Thoracic aorta (tissue), 2 donors: ENCODE measurements at places on chromosomes 12 and 14.

- DNase-seq, result no peak
These were observed 461.1 kb downstream of the LRIG3 start for GRCh38 chr12:58459191-58459590.

DNA sequence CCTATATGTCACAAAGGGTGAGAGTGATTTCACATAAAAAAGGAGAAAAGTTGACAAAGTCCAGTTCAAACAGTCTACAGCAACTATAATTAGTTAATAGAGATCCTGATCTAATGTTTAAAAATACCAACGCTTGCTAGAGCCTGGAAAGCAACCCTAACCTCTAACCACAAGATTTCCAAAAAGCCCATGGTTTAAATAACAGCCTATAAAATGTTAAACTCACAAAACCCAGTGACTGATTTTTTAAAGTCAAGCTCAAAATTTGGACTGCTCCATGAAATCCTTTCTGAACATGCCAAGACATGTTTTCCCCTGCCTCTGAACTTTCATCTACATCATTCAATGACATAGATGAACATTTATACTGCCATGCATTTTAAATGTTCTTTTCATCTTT lies 81.6 kb downstream of the PLEKHG7 start:
- no peak for DNase-seq

DNA sequence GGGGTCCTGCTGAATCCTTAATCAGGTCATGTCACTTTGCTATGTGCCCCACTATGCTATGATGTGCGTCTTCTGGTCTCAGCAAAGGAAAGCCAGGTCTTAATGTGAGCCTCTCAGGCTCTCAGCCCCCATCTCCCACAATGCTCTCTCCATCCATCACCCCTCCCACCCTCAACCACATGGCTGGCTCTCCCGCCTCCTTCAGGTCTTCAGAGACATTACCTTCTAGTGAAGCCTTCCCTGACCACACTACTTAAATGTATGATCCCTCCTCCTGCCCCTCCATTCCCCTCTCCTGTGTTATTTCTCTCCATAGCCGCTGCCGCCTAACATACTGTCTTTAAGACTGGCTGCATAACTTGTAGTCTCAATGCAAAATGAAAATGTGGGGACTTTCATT lies 50.5 kb downstream of the KRT80 start:
- no peak for DNase-seq

DNA sequence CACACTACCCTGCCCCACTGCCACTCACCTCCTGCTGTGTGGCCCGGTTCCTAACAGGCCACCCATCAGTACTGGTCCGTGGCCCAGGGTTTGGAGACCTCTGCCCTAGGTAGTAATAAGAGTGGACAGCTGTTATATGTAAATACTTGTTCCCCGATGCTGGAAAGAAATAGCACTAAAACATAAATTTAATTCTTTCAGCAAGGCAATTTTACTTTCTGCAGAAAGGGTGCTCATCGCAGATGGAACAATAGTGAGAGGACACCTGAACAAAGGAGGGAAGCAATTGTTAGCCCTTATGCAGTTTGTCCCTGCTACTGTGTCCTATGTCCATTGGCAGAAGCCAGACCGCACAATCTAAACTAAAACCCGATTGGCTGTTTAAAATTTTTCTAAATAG lies 5.9 kb upstream of the CYP46A1 start:
- no peak for DNase-seq

DNA sequence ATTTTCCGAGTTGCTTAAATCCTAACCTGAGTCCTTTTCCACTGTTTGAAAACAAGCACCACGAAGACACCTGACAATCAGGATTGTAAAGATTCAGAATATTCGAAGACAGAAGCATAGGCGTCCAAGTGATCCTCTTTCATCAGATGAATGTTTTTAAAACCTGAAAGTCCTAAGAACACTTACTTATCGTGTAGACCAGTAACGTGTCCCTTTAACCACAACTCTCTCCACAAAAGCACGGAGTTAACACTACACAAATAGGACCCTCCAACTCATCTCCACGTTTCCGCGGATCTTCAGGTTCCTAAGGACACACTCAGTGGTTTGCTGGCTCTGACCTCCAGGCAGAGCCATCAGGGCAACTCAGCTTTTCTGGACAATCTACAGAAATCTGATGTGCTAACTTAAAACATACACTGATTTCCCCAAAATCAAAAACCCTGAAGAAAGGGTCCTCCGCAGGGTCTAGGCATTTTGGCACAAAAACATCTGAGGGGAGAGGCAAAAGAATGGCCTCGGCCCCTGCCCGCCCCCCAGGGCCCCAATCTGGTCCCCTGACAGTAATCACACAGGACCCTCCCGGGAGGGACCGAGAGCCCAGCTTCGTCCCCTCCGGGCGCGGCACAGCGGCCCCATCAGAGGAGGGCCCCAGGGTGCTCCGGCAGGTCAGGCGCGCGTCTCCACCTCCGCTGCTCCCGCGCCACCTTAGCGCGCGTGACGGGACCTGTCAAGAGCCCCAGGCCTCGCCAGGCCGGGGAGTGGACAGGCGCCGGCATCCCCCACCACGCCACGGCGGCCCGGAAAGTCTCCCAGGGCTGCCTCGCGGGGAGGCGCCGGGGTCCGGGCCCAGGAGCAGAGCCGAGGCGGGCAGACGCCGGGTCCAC lies 925 bp downstream of the DICER1 start:
- DNase-seq, result no peak

- no peak for DNase-seq
These were observed 53.3 kb upstream of the CDKN3 start for GRCh38 chr14:54343272-54344121.

DNA sequence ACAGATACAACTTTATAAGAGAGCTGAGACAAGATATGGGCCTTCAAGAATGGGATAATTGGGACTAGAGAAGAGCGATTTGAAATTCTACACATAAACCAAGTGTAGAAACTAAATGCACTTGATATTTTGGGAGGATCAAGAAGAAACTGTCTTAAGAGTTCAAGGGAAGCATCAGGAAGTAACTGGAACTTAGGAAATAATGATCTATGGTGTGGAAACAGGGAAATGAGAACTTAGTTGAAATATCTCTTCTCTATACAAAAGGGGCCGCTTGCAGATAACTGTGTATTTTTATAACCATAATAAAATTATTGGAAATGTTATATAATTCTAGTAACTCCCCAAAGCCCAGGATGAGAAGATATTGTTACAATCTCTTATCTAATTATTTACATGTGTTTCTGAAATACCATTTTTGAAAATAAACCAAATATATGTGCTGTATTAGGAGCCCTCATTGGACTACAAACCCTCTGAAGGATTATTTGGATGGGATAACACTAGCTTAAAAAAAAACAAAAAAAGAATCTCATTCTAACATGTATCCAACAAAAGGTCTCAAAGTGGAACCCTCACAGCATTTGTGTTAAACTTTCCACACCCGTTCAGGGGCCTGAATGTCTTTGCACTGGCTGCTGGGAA lies 84.7 kb upstream of the FLRT2 start:
- DNase-seq, result no peak

DNA sequence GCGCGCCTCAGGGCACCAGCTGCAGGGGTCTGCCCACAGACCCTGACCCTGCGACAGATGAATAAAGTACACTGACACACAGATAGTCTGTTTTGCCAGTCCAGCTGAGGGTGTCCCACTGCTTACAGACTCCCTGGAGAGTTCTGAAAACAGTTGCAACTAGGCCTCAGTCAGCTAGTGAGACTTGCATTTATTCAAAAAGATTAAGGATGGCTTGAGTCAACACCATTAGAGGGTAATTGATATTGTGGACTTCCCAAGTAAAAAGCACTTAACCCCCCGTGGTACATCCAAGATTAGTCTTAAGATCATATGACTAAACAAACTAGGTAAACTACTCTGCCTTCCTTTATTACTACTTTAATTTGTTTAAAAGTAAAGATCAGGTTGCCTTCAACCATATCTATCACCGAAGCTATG lies 11.1 kb upstream of the PSEN1 start:
- DNase-seq, result no peak
